WERI-Rb-1 (cell line): ENCODE measurements at places on chromosomes 1 and 21.

DNA sequence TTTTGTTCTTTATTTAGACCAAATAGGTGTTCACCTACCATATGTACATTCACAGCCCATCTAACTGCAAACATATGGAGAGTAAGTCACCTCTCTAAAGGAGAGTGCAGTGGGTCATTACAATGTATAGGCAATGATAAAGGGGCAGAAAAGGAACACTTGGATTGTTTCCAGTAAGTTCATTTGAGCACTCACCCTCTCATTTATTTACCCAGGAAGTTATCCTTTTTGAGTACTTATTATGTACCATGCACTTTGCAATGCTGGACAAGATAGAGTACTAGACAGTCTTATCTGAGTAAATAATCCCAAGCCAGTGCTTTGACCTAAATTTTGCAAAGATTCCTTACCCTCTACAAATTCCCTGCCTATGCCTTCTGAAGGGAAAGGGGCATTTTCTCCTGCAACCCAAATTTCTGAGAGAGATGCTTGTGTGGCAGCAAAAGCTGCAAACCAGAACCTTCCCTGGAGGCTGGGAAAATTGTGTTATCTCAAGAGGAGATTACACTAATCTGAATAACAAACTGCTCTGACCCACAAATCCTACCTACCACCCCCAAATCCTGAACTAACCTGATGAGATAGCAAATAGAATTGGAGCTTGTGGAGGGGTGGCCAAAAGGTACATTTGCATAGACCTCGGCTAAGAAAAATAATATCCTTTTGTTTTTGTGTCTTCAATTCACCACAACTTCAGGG, 18.6 kb upstream of the RGS8 start:
- no peak for DNase-seq

- DNase-seq, result peak; percentile 42
These were observed 182.6 kb upstream of the EDN2 start for GRCh38 chr1:41666981-41667631.

- DNase-seq, result no peak
These were observed 132.5 kb upstream of the ZNF648 start for GRCh38 chr1:182193908-182194550.

- DNase-seq, result no peak
These were observed 136.6 kb upstream of the IVNS1ABP start for GRCh38 chr1:185453496-185454192.

- DNase-seq, result no peak
These were observed 180.8 kb downstream of the RPS6KC1 start for GRCh38 chr1:213231795-213232231.

DNA sequence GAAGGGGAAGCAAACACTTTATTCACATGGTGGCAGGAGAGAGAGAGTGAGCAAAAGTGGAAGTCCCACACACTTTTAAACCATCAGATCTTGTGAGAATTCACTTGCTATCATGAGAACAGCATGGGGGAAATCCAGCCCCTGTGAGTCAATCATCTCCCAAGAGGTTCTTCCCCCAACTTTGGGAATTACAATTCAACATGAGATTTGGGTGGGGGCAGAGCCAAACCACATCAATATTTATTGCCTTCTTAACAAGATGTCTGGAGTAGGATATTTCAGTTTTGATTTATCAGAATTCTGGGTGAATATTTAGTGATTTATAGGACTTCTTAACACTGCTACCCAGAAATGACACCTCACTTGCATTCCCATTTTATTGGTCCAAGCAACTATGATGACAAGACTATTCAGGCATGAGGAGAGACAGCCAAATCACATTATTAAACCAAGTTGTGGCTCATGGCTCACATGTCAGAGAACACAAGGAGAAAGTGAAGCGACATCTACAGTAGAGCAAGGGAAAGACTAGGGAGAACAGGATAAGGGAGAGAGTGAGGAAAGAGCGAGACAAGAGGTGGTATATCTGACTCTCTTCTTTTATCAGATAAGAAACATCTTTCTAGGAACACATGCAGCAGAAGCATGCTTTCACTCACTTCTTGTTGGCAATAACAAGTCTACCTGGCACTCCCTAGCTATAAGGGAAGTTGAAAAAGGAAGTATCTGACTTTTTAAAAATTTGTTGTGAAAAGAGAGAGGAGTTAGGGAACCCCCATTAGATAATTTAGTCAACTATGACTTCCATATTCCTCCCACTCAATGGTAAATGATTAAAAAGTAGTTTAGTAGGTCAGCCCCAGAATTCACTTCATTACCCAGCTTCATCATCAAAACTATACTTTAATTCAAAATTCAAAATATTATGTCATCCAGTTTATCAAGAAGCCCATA, 36.6 kb upstream of the PTPRC start:
- no peak for DNase-seq

DNA sequence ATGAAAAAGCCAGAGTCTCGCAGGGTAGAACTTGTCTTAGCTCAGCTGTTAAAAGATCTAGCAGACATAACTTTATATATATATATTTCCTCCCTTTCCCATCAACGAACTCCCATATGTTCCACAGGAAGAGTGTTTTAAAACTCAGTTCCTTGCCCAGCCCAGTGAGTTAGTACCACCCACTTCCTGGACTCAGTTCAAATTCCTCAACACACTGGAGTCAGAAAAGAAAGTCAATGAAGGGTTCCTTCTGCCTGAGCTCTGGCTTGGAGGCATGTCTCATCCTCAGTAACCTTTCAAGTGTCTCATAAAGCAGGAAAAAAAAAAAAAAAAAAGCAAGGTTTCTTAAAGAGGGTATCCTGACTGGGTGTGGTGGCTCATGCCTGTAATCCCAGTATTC, 15.6 kb downstream of the TPM3 start:
- DNase-seq, result no peak

GRCh38 chr1:234186037-234186688, 187.1 kb upstream of the COA6 start:
- DNase-seq, result no peak

GRCh38 chr1:46532498-46533178, 18.8 kb downstream of the KNCN start:
- no peak for DNase-seq
